ENCODE measurements at places on chromosomes 13 and 19.

DNA sequence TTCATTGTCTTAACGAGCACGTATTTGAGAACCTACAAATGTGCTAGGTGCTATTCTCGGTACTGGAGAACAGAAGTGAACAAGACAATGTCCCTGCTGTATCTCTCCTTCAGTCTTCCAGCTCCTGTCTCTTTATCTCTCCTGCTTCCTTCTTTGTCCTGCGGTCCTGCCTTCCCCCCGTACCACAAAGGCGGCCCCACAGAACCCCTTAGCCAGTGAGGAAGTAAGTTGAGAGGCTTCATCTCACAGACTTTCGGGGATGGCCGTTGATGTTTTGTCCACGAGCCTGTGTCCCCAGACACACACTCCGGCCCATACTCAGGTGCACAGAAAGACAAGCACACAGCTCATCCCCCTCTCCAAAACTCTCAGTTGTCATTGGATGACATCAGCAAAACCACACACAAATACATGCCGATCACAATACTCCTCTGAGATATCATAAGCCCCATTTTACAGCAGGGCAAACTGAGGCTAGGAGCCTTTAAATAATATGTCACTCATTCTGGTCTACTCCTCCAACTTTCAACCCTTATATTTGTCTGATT, 507 bp upstream of the SWSAP1 start:
- no peak for DNase-seq

- peak; percentile 84 for DNase-seq
Measured at GRCh38 chr13:39451301-39451700, 151.7 kb downstream of the LHFPL6 start.

- peak; percentile 30 for DNase-seq
Measured at GRCh38 chr19:38032951-38033350, 125.9 kb downstream of the SIPA1L3 start.

GRCh38 chr13:98838776-98839175, 86.3 kb upstream of the SLC15A1 start:
- DNase-seq, result no peak

- peak; percentile 99 for DNase-seq
Measured at GRCh38 chr19:14080887-14081796, 4.4 kb downstream of the C19orf67 start.

GRCh38 chr19:7083076-7083956, 13.8 kb downstream of the ZNF557 start:
- peak; percentile 41 for DNase-seq

DNA sequence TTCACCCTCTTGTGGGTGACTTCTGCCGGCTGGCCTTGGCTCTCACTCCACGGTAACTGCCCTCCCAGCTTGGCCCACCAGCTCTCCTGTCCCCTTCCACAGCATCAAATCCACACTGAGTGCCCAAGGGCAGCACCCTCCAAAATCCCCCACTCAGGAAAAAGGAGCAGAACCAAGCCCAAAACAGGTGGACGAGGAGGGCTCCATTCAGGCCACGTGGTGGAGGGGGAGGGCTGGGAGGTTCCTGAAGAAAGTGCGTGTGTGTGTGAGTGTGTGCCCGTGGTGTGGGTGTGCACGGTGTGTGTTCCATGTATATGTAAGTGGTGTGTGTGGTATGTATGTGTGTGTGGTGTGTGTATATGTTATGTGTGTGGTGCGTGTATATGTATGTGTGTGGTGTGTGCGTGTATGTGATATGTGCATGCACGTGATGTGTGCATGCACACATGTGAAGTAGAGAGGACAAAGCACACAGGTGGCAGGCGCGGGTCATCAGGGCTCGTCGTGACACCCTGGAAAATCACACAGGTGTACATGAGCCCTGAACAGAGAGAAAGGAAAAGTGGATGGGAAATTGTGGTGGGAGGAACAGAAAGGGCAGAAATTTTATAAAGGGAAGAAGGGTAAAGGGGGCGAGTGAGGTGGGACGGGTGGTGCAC, 76.9 kb downstream of the COL4A1 start:
- DNase-seq, result no peak

DNA sequence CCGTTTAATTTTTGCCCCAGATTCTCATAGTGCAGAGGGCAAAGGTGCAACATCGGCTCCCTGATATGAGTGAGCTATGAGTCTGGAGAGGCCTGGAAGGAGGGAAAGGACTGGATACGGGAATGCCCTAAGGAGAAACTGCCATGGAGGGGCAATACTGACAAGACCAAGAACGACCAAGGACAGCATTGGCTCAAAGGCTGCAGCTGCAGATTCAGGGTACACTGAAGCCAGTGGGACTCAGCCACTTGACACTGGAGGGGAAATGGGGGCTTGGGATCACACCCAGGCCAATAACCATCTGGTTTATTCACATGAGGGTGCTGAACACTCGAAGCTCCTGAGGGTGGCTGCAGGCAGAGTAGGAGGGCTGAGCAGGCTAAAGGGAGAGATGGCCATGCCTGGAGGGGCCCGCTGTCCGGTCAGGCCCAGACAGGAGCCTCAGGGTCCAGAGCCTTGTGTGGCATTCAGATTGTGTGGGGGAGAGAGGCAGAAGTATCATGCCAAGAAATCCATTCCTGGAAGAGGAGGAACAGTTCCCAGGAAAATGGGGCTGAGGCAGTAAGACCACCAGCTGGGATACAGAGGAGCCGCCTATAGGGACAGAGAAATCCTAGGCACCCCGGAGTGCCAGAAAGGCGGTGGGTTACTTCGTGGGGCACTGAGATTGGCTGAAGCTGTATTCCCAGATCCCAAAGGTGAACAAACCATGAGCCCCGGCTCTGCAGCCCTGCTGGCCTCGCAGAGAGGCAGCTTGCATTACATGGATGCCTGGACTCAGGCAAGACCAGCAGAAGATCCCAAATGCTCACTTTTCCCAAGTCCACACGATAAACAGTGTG, 20.7 kb downstream of the COL4A1 start:
- DNase-seq, result no peak

- no peak for DNase-seq
Measured at GRCh38 chr19:39858541-39858940, 12.4 kb upstream of the FBL start.

DNA sequence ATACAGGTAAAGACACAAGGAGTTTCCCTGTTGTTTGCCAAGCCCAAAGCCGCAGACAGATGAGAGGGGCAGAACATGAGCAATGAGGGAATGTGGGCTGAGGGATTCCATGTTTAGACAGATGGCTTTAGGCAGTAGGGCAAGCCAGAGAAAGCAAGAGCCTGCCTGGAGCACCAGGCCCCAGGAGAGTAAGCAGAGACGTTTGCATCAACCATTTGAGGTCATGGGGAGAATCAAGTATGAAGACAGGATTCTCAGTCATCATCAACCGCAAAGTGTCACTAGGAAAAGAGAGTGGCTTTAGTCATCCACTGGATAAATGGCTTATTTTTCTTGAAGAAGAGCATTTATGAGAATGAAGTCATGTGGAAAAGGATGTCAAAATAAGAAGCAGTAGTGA, 184.7 kb downstream of the COG6 start:
- no peak for DNase-seq

DNA sequence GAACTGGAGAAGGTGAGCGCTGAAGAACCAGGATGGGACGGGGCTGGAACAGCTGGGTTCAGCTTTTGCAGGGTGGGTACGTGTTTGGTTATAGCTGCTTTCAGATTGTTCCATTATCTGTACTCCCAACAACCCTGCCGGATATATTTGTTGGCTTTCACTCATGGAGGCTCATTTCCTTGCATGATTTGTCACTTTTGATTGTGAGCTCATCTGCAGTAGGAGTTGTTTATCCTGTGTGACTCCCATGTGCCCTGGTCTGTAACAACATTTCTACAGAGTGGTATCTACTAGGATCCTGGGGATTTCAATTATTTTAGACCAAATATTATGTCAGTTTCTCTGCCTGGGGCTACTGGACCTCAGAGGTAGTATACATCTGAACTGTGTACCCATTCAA, 5.4 kb downstream of the ARL11 start:
- peak; percentile 97 for DNase-seq

DNA sequence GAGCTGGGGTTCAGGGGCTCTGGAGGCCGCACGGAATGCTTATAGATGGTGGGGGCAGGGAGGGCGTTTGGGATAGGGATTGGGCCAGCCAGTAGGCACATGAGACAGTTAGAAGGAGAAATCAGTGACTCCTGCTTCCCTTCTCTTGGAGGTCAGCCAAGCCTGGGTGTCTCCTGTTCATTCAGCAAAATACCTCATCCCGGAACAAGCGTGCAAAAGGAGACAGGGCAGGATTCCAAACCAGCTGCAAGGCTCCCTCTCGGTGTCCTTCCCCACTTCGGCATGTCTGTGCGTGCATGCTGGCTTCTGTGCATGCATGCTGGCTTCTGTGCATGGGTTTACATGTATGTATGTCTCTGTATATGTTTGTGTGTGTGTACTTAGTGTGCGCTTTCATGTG, 37.3 kb upstream of the PEPD start:
- DNase-seq, result no peak

DNA sequence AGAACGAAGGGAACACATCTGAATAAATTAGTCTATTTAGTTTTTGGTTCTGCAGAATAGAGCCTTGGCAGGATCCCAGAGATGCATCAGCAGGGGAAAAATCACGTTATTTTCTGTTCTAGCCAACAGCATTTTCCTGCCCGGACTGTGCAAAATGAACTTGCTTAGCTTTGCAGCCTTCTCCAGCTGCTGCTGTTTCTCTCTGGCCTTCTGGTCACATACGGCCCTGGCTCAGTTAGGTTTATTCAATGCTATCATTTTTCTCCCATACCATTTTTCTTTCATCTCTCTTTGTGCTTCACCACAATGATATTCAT, 110.4 kb upstream of the KL start:
- DNase-seq, result peak; percentile 12

DNA sequence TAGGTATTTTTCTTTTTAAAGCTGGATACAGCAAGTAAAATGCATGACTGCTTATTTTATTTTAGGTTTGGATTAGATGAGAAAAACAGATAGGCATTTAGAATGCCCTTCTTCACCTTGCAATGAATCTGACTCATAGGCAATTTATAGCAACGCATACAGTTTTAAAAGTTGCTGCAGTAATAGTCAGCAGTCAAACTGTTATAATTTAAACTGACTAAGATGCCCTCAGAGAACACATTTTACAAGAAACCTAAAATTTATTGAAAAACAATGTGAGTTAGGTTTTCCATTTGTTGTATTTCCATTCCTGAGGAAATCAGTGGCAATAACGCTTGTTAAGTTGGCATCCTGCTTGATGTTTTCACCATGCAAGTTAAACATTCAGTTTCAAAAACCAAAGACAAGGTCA, 1128.2 kb upstream of the PCDH9 start:
- no peak for DNase-seq

GRCh38 chr13:76762721-76763120, 123.5 kb downstream of the KCTD12 start:
- DNase-seq, result no peak

DNA sequence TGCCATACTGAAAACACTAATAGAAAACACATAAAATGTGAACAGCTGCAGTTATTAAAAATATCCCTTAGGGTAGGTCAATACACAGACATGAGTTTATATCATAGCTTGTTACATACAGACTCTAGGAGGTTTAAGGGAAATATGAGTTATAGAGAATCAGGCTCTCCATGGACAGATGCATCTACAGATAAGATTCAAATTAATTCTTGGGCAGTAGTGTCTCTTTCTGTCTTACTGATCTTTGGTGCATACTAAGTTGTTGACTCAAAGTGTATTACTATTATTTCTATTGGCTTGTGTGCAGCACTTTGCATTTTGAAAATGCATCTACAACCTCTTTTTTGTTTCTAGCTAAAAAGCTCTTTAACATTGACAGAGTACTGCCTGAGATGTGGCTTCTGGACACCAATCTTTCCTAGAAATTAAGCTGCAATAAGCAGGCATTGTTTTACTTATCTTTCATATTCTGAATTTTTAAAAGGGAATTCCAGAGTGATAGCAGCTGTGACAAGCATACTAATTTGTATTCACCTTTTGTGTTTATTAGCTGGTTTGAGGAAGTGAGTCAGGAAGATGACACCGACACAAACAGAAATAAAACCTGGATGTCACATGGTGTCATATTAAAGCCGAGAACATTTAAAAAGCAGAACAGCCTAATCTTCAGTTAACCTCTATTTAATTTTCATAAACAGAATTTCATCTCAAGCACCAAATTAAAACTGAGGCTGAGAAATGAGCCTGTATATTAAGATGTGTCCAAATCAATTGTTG, 399.0 kb downstream of the PCDH9 start:
- no peak for DNase-seq

- no peak for DNase-seq
Measured at GRCh38 chr19:19382118-19382517, 23.4 kb upstream of the GATAD2A start.

DNA sequence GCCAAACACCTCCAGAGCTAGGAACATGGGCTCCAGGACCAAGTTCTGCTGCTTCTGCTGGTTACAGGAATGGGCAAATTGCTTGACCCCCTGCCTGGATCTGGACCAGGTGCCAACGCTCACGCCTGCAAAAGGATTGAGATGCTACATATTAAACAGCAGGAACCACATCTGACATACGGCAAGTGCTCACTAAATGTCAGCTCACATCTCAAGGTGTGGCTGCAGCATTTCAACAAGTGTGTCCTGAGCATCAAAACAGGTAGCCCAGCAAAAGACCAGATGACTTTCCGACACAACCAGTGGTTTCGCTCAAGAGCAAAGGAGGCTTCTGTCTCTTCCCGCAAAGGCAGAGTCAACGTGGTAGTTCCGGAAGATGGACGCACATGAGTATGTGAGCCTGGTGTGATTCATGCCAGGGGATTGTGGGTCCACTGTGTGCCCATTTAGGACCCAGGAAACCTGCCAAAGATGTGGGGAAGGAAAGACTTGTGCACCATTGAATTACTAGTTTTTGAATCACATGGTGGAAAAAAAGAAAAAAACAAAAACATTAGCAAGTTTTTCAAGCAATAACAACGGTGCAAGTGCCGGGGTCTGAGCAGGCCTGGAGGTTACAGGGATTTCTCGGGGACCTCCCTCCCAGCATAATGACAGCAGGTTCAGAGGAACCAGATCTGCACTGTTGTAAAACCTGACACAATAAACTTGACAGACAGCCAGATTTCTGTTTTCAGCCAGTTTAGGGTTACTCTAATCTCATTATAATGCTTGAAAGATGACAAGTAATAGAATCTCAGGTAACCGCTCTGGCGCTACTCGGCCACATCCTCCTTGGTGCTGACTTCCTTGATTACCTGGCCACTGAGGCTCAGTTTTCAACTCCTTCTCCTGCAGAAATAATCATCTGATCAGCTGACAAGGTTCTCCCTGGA, 77.9 kb downstream of the SOX1 start:
- DNase-seq, result no peak

- no peak for DNase-seq
Measured at GRCh38 chr13:75495938-75496337, 14.0 kb upstream of the TBC1D4 start.

GRCh38 chr19:49335784-49336481, 727 bp downstream of the CD37 start:
- no peak for DNase-seq

GRCh38 chr13:52785739-52786138, 46.1 kb upstream of the CNMD start:
- DNase-seq, result no peak

GRCh38 chr13:94232956-94233355, 246.5 kb downstream of the DCT start:
- no peak for DNase-seq
